ENCODE measurements at places on chromosomes 16 and 17. TPM values are rescaled to one million over a fixed set of nuclear protein-coding genes. Genes with fewer than 3 reads are reported as not detected.

The SCGB1C2 gene
- not detected for polyA plus RNA-seq

The PPP1R1B gene
- 0.05 TPM for polyA plus RNA-seq

The STX4 gene
- 117 TPM for polyA plus RNA-seq

The TP53TG3 gene
- 2.4 TPM for polyA plus RNA-seq
